ENCODE measurements at places on chromosomes 12 and 14.
A peak's percentile ranks its signal among the peaks of the same experiment; 100 is the strongest.

DNA sequence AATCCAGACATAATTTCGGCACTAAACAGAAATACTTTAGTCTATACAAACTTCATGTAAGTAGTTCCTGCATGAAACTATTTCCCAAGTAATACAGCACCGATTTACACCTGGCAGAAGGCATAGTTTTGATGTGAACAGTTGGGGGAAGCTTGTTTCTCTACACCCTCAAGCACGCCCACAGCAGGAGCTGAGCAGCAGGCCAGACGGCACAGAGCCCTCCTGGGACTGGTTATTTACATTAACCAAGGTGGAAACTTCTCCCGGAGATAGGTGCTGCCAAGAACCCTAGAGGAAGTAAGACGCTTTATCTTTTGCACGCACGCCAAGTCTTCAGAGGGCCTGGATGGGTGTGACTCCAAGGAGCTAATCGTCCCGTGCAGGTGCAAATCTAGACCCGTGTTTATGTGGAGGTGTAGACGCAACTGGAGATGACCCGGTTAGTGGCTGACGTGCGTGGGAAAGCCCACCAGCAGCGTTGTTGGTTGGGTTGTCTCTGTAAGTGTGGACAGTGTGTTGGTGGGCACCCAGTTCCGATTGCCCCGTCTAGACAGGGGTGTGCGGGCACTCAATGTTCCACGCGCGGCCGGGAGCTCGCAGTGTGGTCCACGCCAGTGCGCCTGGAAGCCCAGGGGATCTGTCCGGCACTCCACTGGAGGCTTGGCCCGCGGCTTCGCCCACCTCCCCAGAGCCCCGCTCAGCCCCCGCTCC is 767 bp upstream of the TCP11L2 start:
- DNase-seq = peak; percentile 78

DNA sequence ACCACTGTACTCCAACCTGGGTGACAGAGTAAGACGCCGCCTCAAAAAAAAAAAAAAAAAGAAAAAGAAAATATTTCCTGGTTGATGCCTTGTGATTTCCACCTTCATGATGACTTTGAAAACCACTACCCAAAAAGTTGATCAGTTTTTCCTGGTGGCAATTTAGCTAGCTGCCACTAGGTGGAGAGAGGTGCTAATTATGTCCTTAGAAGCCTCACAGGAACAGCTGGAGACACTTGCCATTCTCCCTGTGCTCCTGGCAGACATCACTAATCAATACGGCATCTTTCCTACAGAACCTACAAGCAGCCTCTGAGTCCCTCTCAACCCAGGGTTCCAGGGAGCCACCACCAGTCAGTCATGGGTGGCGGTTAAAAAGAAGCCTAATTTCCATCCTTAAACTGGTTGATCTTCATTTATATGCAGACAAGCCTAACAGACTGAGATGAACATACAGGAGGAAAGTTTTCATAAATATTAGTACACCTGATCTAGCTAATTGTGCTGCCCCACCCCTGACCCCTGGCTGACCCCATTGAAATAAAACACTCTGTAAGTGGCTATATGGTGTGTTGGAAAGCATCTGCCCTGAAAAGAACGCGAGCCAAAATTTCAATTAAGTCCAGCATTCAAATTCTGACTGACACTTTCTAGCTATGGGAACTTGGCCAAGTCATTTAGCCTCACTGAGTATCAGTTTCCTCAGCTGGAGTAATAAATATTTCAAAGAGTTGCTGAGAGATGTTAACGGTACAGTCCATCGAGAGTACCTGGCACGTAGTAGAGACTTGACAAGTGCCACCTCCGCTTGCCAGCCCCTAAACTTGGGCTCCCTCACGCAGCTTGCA is 6.2 kb upstream of the OAS1 start:
- peak; percentile 69 for DNase-seq

- DNase-seq = peak; percentile 34
These were observed 94.7 kb upstream of the OR4E1 start for GRCh38 chr14:21768116-21768874.

DNA sequence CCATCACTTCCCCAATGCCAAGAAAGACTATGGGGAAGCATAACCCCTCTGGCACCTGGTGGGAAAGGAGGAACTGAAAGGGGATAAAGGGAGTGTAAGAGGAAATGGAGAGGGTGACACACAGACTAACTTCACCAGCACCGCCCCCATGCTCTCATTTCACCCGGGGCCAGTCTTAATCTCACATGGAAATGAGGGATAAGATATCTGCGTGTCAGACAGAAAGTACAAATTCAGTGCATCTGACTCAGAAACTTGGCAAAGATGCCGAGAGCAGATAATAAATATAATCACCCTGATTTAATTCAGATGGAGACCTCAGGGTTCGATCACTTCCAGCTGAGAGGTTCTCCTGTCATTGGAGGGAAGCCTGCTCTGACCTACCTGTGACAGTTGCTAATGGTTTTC is 191.6 kb downstream of the DUSP6 start:
- DNase-seq = peak; percentile 73

DNA sequence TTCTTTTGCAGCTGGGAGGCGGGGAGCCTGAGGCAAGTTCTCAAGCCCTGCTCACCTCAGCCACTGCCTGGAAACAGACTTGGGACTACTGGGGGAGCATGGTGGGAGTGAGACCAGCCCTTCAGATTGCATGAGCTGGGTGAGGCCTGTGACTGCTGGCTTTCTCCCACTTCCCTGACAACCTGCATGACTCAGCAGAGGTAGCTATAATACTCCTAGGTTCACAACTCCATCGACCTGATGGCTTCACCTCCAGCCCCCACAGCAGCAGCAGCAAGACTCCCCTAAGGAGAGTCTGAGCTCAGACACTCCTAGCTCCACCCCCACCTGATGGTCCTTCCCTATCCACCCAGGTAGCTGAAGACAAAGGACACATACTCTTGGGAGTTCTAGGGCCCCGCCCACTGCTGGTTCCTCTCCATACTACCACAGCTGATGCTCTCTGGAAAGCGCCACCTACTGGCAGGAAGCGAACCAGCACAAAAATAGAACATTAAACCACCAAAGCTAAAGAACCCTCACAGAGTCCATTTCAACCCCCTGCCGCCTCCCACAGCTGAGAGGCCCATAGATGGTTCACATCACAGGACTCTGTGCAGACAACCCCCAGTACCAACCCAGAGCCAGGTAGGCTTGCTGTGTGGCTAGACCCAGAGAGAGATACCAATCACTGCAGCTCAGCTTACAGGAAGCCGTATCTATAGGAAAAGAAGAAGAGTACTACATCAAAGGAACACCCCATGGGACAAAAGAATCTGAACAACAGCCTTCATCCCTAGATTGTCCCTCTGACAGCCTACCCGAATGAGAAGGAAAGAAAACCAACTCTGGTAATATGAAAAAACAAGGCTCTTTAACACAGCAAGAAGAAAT is 68.7 kb downstream of the RPAP3 start:
- peak; percentile 45 for DNase-seq

- peak; percentile 13 for DNase-seq
These were observed 183.4 kb downstream of the ESR2 start for GRCh38 chr14:64110802-64111201.

DNA sequence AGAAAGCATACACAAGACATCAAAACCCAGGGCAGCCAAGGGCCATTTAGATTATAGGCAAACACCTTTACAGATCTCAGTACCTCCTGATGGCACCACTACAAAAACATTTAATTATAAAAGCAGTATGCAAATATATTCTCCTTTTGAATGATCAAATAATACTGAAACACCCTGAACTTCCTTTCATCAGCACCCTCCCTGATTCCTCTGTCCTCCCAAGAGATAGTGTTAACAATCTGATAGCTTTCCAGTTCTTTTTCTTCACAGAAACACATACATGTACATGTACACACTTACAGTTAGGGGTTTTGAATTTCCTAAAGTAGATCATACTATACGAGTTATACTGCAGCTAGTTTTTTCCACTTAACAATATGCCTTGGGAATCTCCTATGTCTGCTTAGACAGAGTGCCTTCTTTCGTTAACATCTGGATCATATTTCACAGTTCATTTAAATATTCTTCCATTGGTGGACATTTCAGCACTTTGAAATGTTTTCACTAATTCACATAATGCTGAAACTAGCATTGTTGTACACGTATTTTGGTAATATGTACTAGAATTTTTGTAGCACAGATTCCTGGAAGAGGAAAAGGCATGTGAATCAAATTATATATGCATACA is 35.2 kb downstream of the TDG start:
- DNase-seq = no peak

DNA sequence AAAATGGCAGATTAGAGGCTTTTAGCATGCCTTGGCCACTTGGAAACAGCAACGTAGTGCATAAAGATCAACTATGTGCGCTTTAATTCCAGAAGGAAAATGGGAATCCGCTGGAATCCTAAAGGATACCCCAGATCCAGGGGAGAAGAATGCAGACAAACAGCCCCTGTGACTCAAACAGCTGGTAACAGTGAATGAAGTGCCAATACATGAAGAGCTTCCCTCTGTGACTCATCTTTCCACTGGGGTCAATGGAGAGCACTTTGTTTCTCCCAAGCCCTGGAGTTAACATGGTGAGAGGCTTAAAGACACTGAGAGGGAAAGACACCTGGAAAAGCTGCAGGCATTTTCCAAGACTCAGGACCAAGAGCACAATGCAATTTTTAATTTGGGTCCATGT is 263.1 kb downstream of the CEP128 start:
- DNase-seq = peak; percentile 22

DNA sequence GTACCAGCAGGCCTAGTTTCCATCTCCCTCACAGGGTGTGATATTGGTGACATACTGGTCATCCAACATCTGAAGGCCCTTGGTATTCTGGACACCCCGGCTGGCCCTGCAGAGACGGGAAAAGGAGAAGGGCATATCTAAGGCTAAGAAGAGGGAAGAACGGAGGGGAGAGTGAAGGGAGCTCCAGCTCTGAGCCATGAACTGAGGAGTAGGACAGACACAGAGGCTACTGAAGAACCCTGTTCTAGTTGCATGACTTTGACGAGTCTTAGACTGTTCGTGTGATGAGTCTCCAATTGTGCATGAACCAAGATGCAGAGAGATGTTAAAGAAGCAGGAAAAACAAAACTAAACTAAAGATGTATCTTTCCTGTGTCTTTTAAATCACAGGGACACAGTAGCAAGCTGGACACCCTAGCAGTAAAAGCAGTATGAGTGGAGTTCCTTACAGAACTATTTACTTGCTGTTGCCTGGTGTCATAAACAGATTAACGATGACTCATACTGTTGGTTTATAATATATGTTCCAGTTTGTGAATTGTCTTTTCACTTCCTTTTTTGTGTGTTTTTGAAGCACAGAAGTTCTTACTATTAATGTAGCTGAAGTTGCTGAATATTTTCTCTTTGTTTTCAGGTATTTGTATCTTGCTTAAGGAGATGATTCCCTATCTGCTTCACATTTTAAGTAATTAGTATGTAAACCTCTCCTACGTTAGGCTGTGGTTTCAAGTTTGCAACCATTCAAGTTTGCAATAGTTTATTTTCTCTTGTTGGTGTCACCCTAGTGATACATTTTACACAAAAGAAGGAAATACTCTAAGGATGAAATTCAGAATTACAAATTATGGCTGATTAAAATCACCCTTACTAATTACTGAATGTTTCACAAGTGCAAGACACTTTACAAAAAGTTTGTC is 15.7 kb downstream of the FAR2 start:
- DNase-seq = peak; percentile 87

DNA sequence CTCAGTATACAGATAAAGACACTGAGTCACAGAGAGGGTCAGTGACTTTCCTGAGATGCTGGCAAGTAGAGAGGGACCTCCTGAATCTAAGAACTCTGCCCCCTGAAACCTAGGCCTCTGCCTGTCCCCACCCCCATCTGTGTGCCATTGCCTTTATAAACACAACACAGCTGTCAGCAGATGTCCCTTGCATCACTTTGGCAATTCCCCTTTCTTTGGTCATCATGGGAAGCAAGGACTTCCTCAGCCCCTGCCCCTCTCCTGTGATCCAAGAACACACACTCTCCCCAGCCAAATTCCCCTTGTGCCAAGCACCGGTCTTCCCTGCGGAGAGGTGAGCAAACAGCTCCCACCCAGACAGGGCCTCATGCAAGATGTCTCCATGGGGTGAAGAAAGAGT is 8.3 kb downstream of the TSPAN11 start:
- peak; percentile 13 for DNase-seq

- peak; percentile 49 for DNase-seq
These were observed 47.6 kb downstream of the TRAF3 start for GRCh38 chr14:102824832-102825231.

GRCh38 chr12:79927772-79928474 is 7.0 kb downstream of the PPP1R12A start:
- peak; percentile 42 for DNase-seq

GRCh38 chr12:40168868-40169267 is 55.9 kb upstream of the LRRK2 start:
- no peak for DNase-seq

GRCh38 chr12:119020406-119021360 is 39.3 kb downstream of the SRRM4 start:
- no peak for DNase-seq

- DNase-seq = no peak
These were observed 24.8 kb upstream of the PCED1B start for GRCh38 chr12:47054659-47055058.

GRCh38 chr12:49824895-49825294 is 3.3 kb downstream of the NCKAP5L start:
- peak; percentile 59 for DNase-seq

DNA sequence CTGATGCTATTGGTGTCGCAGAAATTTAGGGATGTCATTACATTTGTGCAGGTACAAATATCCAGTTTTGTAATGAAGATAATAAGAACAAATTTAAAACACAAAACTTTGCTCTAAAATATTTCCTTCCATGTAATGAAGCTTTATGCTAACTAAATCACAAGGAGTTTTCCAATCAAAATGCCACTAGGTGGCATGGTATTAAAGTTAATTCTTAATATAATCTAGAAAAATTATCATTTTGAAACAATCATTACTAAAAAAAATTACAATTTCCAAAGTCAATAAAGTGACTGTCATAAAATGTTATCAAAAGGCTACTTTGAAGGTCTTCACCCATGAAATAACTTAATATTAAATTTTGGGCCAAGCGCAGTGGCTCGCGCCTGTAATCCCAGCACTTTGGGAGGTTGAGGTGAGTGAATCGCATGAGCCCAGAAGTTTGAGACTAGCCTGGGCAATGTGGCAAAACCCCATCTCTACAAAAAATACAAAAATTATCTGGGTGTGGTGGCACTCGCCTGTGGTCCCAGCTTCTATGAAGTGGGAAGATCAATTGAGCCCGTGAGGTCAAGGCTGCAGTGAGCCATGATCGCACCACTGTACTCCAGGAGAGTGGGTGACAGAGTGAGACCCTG is 77.4 kb downstream of the KIF21A start:
- DNase-seq = no peak

- no peak for DNase-seq
These were observed 890.1 kb downstream of the GALC start for GRCh38 chr14:87102811-87103378.

- no peak for DNase-seq
These were observed 47.6 kb downstream of the UTP20 start for GRCh38 chr12:101327546-101327945.

DNA sequence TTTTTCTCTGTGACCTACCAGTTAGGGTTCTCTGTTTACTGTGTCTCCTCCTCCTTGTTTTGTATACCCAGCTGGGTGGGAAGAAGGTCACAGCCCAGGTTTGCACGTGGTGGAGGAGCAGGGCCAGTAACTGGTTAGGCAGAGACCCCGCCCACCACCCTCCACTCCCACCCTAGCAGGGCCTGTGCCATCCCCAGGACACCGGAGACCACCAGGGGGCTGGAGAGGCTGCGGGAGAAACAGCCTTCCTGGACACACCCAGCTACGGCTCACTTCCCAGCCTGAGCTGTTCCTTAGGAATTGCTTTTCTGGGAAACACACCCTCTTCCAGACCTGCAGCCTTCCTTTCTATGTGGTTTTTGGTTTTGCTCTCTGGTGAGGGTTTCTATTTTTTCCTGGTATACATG is 21.1 kb downstream of the BDKRB2 start:
- no peak for DNase-seq
